ENCODE measurements at places on chromosomes 11 and 22.

- no peak for DNase-seq
Observed at GRCh38 chr11:82701847-82702520, 31.7 kb downstream of the FAM181B start.

DNA sequence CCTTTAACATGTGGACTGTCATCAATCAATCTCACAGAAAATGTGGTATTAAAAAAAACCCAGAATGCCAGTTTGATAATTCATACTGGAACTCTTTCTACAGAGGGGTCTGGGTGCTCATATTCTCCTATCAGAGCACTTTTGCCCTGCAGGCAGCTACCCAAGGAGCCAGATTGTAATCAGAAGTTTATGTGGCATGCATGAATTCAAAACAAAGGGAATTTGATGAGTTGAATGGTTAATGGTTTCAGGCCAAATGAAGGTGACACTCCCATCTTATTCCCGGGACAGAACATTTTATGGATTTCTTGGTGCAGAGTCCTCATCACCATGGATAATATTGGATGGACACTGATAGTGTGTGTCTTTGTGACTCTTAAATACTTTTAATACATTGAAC is 38.4 kb upstream of the CLPB start:
- no peak for DNase-seq

GRCh38 chr22:23079240-23079768 is 9.0 kb downstream of the GNAZ start:
- DNase-seq, result no peak

GRCh38 chr11:37511425-37511933 is 913.4 kb upstream of the RAG2 start:
- no peak for DNase-seq

DNA sequence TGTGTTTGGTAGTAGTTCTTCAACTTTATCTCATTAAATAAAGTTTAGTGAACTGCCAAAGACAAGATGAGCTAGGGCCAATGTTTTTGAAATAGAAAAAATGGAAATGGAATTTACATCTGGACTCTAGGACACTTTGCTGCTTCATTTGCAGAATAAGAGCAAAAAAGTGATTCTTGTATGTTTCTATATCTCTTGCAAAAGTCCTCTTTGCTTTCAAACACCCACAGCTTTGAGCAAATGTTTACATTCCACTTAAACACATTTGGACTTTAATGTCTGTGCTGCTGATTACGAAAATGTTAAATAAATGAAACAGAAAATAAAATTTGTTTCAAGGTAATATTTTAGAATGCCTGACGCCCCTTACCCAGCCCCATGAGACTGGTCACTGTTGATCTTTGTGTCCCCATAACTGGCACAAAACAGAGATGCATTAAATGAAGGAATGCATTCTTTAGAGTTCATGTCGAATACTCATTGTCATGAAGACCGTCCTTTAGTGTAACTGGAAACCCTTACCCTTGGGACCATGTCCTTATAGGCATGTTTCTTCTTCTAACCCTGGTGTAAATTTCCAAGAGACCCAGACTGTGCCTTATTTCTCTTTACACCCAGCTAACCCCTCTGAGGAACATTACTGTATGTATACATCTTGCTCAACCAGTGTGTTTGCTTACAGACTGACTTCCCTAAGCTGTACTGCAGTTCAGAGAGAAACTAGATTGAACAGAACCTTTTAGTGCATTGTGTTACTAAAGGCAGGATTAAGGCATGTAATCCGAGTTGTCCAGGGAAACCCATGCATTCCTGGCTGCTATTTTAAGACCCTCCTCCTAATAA is 199.7 kb downstream of the NAV2 start:
- DNase-seq, result no peak

GRCh38 chr22:20781272-20781990 is 7.5 kb downstream of the SERPIND1 start:
- peak; percentile 34 for DNase-seq

- DNase-seq, result no peak
Observed at GRCh38 chr11:57406337-57406904, 16.0 kb upstream of the PRG2 start.

- no peak for DNase-seq
Observed at GRCh38 chr11:75425422-75425821, 7.6 kb downstream of the KLHL35 start.

DNA sequence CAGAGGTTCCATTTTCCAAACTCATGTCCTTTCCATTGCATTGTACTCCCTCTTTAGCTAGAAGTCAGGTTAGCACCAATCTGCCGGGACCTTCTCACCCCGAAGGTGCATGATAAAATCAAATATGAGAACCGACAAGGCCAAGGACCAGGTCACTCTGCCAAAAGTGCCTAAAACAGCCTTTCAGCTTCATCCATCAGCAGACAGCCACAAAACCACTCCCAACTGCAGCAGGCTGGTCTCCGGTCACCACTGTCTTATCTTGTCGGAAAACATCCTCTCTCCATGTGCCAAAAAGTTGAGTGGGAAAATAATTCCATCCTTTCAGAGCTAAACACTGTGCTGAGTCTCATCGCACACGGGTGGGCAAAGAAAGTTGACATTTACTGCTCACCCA is 1.4 kb downstream of the PI4KA start:
- no peak for DNase-seq

DNA sequence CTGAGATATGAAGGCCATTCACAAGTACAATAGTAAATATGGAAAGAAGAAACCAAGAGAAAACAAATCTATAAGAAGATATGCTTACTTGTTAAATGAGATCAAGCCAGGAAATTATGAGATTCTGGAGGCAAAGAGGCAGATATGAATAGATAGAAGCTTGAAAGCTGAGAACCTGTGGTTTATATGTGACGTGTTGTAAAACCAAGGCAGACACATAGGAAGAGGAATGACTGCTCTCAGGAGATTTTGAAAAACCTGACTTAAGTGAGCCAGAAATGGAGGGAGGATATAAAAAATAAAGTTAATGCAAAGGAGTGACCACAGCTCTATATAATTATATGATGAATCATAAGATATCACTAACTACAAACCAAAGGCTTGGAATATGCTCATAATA is 1160.5 kb upstream of the CNTN5 start:
- no peak for DNase-seq

DNA sequence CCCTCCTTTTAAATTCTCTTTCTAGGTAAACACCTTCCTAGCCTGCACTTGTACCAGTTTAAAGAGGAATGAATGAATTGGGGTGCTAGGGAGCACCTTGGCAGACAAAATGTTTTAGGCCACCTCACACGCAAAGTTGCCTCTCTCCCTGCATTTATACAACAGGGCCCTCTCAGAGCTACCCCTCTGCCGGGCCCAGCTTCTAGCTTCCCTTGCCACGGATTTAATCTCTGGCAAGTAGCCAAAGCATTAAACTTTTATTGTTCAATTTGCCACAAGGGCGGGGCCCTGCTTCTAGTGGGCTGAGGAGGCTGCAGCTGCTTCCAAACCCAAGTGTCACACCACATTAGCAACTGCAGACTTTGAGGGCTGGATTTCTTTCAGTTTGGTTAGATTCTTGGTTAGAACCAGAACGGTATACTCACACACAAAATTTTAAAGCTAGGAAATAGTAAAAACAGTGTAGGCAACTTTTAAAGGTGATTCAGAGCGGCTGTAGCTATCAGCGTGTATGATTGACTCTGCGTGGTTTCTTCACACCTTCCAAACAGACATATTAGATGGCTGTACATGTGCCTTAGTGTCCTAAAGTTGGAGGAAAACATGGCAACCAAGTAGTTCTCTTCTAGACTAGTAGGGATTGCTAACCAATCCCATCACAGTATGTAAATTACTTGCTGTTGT is 6.5 kb downstream of the KREMEN1 start:
- DNase-seq, result no peak

- DNase-seq, result no peak
Observed at GRCh38 chr22:39414886-39415285, 15.3 kb downstream of the TAB1 start.

GRCh38 chr11:61415381-61415780 is 14.4 kb downstream of the CPSF7 start:
- no peak for DNase-seq

- DNase-seq, result no peak
Observed at GRCh38 chr11:128902515-128903066, 11.4 kb downstream of the KCNJ5 start.

- DNase-seq, result no peak
Observed at GRCh38 chr11:37908219-37908548, 1310.1 kb upstream of the RAG2 start.

- no peak for DNase-seq
Observed at GRCh38 chr22:33271390-33272161, 213.4 kb upstream of the SYN3 start.

DNA sequence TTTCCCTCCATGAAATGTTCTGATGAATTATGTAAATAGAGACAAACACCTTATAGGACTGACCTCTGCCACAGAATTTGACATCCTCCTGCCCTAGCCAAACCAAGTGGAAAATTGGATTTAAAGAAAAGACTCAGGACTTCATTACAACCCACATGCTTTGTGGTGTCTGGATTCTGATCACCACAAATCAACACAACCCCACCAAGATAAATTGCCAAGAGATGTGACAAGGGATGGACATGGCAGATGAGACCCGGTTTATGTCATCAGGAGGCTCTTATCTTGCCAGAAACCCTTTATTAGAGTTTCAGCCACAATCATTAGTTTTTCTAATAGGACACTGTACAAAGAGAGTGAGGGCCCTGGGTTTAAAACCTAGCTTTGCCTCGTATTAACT is 57.9 kb upstream of the SLC6A5 start:
- no peak for DNase-seq

DNA sequence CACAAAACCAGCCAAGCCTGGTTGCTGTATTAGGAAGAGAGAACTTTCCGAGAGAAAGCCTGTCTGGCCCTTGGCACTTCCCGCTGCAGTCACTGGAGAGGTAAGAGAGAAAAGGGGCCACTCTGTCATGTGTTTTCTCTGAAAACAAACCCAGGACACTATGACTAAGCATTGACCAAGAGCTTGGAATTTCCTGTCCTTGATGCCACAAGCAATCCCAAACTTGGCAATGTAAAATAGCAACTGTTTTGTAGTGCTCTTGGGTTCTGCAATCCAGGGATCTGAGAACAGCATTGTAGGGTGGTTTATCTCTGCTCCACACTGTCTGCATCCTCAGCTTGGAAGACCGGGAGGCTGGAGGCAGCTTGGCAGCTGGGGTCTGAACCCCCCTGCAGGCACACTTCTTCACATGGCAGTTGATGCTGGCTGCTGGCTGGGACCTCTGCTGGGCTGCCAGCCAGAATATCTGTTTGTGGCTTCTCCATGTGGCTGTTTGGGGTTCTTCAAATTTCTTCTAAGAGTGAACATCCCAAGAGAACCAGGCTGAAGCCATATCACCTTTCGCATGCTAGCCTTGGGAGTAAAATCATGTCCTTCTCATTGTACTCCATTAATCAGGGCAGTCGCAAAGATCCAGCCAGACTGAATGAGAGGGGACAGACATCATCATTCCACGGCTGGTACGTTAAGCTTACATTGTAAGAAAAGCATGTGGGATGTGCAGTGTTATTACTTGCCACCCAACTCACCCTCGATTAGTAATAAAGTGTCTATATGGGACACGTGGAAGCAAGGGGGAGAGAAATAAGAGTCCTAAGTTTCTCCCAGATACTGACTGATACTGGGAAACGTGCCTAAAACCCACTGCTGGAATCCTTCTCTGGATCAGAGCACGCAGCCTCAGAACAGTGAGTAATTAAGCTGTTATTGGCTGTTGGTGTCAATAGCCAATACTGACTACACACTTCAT is 537.4 kb upstream of the B3GAT1 start:
- no peak for DNase-seq

DNA sequence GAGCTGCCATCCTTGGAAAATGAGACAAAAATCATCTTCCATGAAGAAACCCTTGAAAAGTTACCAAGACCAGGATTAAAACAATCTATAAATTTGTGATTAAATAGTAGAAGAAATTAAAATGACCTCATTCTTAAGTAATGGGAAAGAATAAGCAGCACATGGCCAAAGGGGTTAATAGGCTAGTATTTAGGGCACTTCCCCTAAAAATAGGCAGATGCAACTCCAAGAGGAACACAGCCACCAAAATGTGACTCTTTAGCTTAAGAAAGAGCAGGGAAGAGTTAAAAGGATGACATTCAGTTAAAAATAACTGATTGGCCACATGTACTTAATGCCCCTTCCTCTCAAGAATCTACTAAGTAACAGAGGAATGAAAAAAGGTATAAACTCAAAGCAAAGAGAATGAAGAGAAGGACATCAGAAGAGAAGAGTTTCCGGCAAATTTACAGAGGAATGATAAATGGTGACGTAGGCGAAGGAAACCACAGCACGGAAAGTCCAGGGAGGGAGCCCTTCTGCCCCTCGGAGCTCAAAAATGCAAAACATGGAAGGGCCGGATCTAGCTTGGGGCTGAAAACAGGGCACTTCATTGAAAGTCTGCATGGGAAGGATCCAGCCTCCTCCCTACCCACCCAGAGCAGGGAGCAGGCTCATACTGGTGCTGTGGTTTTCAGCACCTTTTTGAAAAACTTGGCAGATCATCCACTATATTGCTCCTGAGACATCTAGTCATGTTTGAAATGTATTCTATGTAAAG is 17.8 kb downstream of the SCUBE2 start:
- DNase-seq, result no peak

DNA sequence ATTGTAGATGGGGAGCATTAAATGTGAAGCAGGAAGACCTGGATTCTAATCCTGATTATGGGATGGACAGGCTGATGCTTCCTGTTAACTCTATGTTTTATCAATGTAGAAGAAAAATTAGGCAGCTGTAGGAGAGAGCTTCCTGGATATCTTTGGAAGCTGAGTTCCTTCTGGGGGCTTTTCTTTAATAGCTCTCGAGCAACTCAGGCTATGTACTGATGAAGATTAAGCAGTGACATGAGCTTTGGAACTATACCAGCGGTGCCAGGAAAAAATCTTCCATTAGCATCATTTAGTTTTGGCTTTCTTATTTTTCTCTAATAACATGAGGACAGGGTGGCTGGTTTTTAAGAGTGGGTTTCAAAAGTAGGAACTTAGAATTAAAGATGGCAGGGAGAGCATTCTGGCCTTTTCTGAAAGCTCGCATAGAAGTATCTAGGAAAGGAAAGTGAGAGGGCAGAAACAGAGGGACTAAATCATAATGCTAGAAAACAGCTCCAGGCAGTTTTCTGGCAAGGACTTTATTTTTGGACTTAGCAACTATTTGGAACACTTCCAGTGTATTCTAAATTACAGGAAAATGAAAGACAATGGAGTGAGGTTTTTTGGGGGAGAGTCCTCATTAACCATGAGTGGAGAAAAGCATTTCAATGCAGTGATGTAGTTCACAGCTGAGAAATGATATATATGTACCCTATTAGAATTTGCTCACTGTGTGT is 69.2 kb upstream of the RRM1 start:
- no peak for DNase-seq

DNA sequence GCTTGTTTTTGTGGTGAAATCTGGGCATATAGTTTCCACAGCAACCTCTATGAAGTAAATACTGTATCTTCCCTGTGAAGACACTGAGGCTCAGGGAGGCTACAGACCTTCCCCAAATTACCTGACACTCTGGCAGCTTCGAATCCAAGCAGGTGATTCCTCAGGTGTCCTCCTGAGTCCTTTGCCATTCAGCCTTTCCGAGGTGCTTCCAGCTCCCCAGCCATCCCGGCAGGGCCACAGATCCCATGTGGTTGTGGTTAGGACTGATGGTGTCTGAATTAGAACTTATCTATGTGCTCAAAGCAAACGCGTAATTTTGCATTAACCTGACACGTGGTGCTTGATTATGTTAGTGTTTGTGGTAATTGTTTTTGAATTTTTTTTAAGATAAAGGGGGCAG is 785.6 kb downstream of the BRD1 start:
- no peak for DNase-seq

GRCh38 chr11:60766547-60766946 is 9.9 kb downstream of the MS4A15 start:
- no peak for DNase-seq

- no peak for DNase-seq
Observed at GRCh38 chr11:130534551-130534950, 86.1 kb downstream of the ADAMTS15 start.

GRCh38 chr11:67628710-67629385 is 889 bp downstream of the NUDT8 start:
- DNase-seq, result no peak

All from hematopoietic multipotent progenitor cell treated with erythropoietin and hydrocortisone succinate and interleukin-3 and kit ligand, for 17 days (in vitro differentiated cells).